ENCODE measurements at places on chromosomes 3 and 15.

- DNase-seq = peak; percentile 15
Measured at GRCh38 chr3:168213920-168214319, 118.2 kb upstream of the GOLIM4 start.

DNA sequence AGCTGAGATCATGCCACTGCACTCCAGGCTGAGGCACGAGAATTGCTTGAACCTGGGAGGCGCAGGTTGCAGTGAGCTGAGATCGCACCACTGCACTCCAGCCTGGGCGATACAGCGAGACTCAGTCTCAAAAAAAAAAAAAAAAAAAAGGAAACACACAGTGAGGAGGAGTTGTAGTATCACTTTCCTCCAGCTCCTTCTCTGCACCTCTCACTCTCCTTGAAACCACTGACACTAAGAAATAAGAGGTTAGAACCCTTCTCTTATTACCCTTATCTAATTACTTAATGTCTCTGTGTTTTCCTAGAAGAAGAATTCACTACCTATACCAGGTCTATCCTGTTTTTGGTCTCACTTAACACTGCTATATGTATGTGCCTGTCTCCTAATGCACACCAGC is 31.7 kb downstream of the RAB27A start:
- no peak for DNase-seq

DNA sequence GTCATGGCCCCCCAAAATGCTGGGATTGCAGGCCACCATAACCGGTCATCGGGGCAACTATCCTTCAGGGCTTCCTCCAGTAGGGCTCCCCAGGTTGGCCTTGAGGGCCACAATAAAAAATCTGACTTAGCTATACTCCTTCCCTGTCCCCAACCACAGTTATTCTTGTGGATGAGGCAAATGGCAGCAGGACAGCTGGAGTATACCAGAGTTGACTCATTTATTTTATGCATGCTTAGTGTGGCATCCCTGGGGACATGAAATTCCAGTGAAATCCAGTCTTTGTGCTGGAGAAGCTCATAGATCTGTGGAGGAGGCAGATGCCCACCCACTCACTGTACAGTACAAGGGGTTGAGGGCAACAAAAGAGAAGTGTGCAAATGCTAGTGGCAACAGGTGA is 109.5 kb downstream of the RORA start:
- DNase-seq = no peak

DNA sequence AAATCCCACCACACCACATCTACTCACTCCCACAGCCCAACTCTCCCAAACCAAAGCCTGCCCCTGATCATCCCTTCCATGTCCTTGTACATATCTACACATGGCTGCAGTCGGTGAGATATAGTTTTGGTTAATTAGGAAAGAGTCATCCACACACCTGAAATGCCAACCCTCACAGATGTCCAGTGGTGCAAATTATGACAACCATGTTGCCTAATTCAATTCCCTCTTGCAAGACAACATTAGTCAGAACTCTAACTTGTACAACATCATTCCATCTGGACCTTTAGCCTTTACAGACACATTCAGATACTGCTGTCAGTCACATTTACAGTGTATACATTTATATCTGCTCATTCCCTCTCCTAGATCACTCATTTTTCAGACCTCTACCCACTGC is 41.2 kb downstream of the TUBGCP4 start:
- DNase-seq = no peak

- no peak for DNase-seq
Measured at GRCh38 chr3:122215592-122216298, 32.3 kb downstream of the CASR start.

GRCh38 chr3:46351646-46352045 is 2.3 kb upstream of the CCR2 start:
- DNase-seq = no peak

DNA sequence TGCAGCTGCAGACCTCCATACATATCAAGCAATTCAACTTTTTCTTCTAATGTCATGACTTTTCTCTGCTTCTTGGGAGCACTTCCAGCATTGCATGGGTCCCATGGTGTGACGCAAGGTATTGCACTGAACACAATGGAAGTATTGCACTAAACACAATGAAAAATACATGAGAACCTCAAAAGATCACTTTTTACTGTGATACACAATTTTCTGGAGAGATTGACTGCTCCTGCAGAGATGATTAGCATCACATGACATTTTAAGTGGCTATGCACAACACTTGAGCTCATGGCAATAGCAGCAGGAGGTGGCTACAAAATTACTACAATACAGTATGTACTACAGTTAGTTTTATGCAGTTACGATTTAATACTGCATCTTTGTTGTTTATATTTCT is 113.5 kb upstream of the BHLHE40 start:
- no peak for DNase-seq

DNA sequence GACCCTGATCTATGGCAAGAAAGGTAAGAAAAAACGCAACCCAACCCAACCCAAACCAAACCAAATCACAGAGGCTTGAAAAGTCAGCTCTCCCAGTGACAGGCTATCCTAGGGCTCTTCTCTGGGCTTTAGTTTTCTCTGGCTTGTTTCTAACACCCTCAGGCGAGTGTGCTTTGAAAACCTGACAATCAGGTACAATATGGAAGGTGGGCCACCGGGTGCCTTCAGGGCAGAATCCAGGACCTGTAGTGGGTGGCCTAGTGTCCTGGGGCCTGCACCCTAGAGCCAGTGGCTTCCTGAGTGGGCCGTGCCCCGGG is 46.8 kb downstream of the BHLHE40 start:
- DNase-seq = no peak

- peak; percentile 75 for DNase-seq
Measured at GRCh38 chr15:38414357-38414756, 39.6 kb upstream of the FAM98B start.

DNA sequence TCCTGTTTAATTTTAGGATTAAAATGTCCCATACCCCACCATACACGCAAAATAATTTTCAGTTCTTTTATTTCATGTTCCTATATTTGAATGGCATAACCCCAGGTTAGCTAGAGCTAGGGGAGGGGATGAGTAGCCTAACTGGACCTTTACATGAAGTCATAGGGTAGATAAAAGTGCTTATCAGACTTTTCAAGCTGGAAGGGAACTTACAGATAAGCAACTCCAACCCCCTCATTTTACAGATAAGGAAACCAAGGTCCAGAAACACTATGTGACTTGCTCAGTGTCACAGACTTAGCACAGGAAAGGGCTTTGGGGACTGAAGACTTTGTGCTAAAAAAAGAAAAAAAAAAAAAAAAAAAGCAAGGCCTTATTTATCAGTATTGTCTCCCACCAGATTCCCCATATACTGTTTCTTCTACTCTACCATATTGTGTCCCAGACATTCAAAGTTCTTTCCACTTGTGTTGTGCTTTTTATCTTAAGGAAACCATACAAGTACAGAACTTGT is 10.6 kb upstream of the TNIK start:
- no peak for DNase-seq
